KG1 (cell line): ENCODE measurements at places on chromosomes 11 and 22.

- DNase-seq, result no peak
These were observed 580 bp downstream of the DTX4 start for GRCh38 chr11:59172345-59173079.

DNA sequence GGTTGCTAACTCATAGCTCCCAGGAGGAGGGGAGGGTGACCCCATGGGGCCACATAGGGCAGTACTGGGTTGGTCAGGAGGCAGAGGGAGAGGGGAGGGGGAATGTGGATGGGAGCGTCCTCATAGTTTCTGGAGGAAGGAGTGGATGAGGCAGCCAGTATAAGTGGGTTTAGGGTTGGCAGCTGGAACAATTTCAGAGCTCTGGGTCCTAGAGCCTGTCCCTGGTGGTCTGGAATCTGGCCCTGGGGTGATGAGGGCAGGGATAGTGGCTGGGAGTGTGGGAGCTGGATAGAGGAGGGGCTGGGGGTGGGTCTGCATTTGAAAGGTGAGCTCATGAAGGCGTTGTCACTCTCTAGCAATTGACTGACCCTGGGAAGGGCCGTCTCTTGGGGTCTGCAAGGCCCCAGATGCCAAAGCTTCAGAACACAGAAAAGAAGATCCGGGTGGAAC, 5.3 kb upstream of the MRGPRG start:
- DNase-seq, result no peak

DNA sequence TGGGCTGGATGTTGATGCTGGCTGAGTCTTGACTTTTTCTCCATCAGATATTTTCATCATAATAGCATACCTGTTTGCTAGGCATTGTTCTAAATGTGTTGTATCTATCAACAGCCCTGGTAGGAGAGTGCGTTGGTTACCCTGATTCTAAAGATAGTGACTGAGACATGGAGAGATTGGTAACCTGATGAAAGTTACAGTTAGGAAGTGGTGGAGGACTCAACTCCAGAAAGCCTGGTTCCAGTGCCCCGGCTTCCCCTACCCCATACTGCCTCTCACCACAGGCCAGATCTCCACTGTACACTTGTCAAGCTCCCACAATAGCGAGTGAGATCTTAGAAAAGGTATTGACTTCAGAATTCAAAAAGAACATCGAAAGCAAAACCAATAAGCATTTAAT, 22.8 kb upstream of the RELT start:
- no peak for DNase-seq

- DNase-seq, result no peak
These were observed 209.7 kb downstream of the SNX19 start for GRCh38 chr11:130706572-130706971.

- DNase-seq, result no peak
These were observed 11.5 kb downstream of the STARD10 start for GRCh38 chr11:72782081-72782920.

GRCh38 chr11:10696468-10697322, 3.1 kb upstream of the IRAG1 start:
- DNase-seq, result no peak

DNA sequence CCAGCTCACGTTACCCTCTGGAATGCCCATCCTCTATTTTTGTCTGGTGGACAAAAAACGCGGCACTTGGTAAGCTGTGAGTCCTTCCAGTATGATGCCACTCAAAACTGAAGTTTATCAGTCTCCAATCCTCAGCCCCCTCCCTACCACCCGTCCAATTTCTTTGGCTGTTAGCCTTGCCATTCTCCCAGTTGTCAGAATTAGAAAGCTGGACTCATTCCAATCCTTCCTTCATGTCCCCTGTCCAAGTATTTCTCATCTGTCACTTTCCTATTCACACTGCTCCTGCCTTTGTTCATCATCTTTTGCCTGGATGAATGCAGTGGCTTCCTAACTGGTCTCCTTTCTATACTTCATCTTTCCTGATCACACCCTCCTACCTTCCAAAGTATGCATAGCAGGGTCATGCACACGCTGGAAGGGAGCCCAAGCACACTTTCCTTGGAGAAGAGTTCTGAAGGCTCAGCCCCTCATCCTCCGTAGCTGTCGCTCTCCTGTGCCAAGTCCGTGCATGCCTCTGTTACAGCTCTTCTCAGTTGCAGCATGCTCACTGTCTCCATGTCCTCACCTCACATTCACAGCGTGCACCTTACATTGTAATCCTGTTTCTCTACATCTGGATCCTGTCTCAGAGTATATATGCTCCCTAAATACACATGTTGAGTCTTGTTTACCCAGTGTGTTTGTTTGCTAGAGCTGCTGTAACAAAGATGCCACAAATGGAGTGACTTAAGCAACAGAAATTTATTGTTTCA, 19.4 kb downstream of the APLP2 start:
- no peak for DNase-seq

DNA sequence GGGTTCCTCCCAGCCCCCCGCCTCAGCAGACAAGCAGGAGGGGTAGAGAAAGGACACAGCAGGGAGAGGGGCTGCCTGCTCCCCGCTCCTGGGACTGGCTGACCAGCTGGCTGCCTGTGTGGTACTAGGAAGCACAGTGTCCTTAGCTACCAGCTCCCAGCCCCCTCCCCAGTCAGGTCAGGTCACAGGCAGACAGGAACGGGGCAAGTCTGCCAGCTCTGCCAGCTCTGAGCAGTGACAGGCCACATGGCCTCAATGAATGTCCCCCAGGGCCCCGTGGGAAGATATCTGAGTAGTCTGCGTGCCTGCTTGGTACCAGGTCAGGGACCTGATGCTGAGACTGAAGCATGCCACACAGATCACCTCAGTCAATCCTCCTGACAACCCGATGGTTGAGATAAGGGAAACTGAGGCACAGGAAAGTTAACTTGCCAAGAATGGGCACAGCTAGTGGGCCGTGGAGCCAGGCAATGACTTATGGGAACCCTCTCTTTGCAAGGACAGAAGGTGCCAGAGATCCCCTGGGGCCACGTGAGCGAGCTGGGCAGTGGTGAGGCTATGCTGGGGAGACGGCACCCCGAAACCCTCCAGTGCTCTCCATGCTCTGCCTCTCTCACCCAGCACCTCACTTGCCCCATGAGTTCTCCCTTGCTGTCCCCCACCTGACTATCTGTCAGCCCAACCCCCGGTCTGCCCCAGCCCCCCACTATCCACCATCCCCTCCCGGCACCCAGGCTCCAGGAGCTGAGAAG, 13.8 kb upstream of the MFNG start:
- no peak for DNase-seq

DNA sequence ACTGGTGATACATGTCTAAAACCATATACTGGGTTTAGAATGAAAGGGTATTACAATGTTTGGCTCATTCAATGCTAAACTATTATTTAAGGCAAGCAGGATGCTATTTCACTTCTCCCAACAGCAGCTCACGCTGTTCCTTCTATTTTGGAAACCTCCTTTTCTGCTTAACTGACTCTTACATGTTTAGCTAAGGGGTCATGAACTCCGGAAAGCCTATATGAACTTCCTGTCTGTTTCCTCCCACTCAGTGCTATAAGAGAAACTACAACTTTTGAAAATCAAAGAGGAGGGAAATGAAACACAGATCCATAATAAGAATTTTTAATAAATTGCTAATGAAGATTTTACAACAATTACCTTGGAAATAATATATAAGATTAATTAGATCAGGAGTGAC, 30.9 kb downstream of the SLC36A4 start:
- peak; percentile 11 for DNase-seq

DNA sequence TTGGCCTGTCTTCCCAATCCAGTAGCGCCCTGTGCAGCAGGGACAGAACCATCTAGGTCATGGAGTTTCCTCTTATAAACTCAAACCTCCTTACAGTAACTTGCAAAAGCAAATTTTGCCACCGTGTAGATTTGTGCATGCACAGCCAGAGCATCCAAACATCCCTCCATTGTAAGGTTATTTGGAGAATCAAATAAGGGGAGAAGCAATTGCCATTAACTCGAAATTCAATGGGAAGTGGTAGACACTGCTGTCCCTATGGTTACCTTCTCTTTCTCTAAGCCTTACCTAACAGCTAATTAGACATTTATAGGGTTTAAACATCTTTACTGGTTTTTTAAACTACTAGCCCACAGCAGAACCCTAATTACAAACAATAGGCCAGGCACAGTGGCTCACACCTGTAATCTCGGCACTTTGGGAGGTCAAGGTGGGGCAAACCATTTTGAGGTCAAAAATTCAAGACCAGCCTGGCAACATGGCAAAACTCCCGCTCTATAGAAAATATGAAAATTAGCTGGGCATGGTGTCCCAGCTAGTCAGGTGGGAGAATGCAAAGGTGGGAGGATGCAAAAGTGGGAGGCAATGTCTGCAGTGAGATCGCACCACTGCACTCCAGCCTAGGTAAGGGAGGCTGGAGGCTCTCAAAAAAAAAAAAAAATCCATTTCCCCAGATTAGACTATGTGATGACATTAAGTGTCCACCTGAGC, 6.6 kb downstream of the HSPA8 start:
- DNase-seq, result no peak

GRCh38 chr11:68333173-68333572, 20.8 kb downstream of the LRP5 start:
- DNase-seq, result no peak
